ENCODE measurements at places on chromosomes 1 and 21. TPM values are rescaled to one million over a fixed set of nuclear protein-coding genes. Genes with fewer than 3 reads are reported as not detected.

DNA sequence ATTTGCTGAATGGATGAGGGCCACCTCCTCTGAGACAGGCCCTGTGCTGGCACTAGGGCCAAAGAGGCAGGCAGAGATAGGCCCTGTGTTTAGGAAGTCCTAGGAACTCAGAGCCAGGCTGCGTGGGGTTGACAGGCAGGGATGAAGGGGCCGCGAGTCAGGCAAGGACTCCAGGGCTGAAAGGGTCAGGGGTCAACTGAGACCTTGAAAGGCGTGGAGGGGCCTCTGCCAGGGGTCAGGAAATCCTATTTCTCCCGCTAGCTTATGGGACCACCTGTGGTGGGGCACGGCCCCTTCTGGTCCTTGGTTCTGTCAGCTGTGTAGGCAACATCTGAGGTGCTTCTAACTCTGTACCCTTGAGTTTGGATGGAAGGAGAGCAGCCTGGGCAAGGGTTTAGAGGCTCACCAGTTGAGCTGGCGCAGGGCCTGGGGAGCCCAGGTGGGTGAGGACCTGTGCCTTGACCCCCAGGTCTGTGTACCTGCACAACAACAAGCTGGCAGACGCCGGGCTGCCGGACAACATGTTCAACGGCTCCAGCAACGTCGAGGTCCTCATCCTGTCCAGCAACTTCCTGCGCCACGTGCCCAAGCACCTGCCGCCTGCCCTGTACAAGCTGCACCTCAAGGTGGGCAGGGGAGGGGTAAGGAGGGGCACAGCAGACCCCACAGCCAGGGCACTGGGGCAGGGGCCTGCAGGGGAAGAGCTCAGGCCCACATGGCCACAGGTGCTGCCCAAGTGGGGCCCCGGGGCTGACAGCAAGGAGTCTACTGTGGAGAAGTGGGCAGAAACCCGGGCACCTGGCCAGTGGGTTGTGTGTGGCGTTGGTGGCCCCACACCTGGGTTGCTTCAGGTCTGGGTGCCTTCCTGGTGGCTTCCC is 14.9 kb downstream of the PODN start:
- H3K27ac ChIP-seq = no peak overlapping the region
- no peak for DNase-seq
- no peaks in the 10 kb centered on the region for H3K36me3 ChIP-seq

GRCh38 chr21:45965084-45965809 is 16.3 kb upstream of the COL6A1 start:
- no peaks in the 10 kb centered on the region for H3K36me3 ChIP-seq
- no peaks in the 10 kb centered on the region for H3K4me1 ChIP-seq
- H3K4me3 ChIP-seq = no peak overlapping the region
- DNase-seq = no peak
- H3K27ac ChIP-seq = no peak overlapping the region

GRCh38 chr1:204777591-204777990 is 92.1 kb upstream of the LRRN2 start:
- no peaks in the 10 kb centered on the region for H3K36me3 ChIP-seq
- DNase-seq = no peak
- no peak overlapping the region for H3K4me3 ChIP-seq

- no peaks in the 10 kb centered on the region for H3K4me1 ChIP-seq
- no peaks in the 10 kb centered on the region for H3K27me3 ChIP-seq
- H3K27ac ChIP-seq = no peak overlapping the region
- no peak overlapping the region for H3K4me3 ChIP-seq
Measured at GRCh38 chr1:78177708-78178270, 132.0 kb downstream of the GIPC2 start.

- H3K36me3 ChIP-seq = no peaks in the 10 kb centered on the region
- no peak overlapping the region for H3K27ac ChIP-seq
- H3K4me1 ChIP-seq = no peaks in the 10 kb centered on the region
- no peaks in the 10 kb centered on the region for H3K27me3 ChIP-seq
Measured at GRCh38 chr1:13628218-13628617, 44.6 kb downstream of the PDPN start.

- H3K36me3 ChIP-seq = no peaks in the 10 kb centered on the region
- H3K27ac ChIP-seq = no peak overlapping the region
- H3K4me1 ChIP-seq = no peaks in the 10 kb centered on the region
- H3K27me3 ChIP-seq = peaks cover 17% of the 10 kb centered on the region
- no peak overlapping the region for H3K4me3 ChIP-seq
Measured at GRCh38 chr1:110524311-110525248, 5.6 kb upstream of the KCNA10 start.

DNA sequence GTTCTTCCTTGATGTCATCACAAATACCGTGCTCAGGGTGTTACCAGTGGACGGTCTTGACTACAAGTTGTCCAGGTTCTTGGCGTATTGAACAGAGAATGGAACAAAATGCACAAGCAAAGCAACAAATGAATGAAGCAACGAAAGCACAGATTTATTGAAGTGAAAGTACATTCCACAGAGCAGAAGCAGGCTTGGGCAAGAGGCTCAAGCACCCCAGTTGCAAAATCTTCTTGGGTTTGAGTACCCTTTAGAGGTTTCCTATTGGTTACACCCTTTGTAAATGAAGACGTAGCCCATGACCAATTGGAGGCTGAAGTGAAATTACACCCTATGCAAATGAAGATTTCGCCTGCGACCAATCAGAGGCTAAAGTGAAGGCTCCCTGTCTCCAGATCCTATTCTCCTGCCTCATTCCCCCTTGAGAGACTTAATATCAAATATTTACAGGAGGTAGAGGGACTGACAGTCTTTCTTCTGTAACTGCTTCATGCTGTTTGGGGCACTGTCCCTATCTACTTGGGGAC is 38.3 kb downstream of the YY1AP1 start:
- no peak overlapping the region for H3K4me3 ChIP-seq
- H3K4me1 ChIP-seq = no peaks in the 10 kb centered on the region
- H3K27ac ChIP-seq = no peak overlapping the region
- H3K27me3 ChIP-seq = no peaks in the 10 kb centered on the region
- H3K36me3 ChIP-seq = no peaks in the 10 kb centered on the region

DNA sequence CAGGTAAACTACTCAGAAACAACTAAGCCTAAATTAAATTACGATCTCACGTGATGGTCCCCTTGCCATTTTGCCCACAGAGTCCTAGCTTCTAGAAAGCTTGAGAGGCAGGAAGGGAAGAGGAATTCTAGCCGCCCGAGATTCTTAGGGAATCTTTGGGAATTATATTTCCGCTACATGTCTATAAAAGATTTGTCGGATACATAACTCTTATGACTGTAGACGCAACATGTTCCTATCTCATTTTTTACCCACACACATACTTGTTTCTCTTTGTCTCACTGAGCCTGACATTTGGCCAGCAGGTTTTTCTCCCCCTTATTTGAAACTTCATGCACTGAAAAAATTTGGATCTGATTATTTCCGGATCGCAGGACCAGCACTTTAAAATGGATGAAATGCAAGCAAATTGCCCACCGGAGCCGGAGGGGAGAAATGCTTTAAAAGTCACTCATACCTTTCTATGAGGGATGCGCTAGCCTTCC is 5.5 kb downstream of the GLIS1 start:
- no peaks in the 10 kb centered on the region for H3K36me3 ChIP-seq
- H3K27ac ChIP-seq = no peak overlapping the region
- DNase-seq = no peak
- peaks cover 7% of the 10 kb centered on the region for H3K4me1 ChIP-seq
- peaks cover 5% of the 10 kb centered on the region for H3K27me3 ChIP-seq

- peaks cover 7% of the 10 kb centered on the region for H3K27me3 ChIP-seq
- no peaks in the 10 kb centered on the region for H3K36me3 ChIP-seq
- no peak for DNase-seq
- H3K4me1 ChIP-seq = peaks cover 3% of the 10 kb centered on the region
- H3K4me3 ChIP-seq = peak overlapping the region; percentile 35
Measured at GRCh38 chr1:58249737-58250586, 296.6 kb downstream of the OMA1 start.

DNA sequence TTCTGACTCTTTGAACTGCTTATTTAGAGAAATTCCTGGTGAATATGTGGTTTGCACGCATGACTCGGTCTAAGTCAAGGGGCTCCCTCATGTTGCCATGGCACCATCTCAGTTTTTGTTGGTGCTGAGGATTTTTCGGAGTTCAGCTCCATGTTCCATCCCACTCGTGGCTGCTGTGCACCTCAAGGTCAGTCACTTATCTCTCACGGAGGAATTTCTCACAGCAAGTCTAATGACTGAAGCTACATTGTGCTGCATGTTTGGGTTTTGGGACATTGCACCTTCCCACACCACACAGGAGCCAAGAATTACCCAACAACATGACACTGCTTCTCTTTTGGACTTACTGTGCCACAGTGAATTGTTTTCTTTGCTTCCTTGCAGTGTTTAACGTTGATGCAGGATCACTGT is 269.9 kb downstream of the NCAM2 start:
- H3K27ac ChIP-seq = no peak overlapping the region
- no peak overlapping the region for H3K4me3 ChIP-seq
- no peak for DNase-seq
- no peaks in the 10 kb centered on the region for H3K36me3 ChIP-seq

- H3K36me3 ChIP-seq = no peaks in the 10 kb centered on the region
- H3K27ac ChIP-seq = no peak overlapping the region
- H3K4me3 ChIP-seq = no peak overlapping the region
- no peak for DNase-seq
- no peaks in the 10 kb centered on the region for H3K27me3 ChIP-seq
- no peaks in the 10 kb centered on the region for H3K4me1 ChIP-seq
Measured at GRCh38 chr1:50634251-50634650, 211.0 kb upstream of the DMRTA2 start.

- no peaks in the 10 kb centered on the region for H3K36me3 ChIP-seq
- H3K4me1 ChIP-seq = no peaks in the 10 kb centered on the region
- no peak for DNase-seq
- no peak overlapping the region for H3K27ac ChIP-seq
Measured at GRCh38 chr1:149997585-149998262, 12.8 kb downstream of the OTUD7B start.

DNA sequence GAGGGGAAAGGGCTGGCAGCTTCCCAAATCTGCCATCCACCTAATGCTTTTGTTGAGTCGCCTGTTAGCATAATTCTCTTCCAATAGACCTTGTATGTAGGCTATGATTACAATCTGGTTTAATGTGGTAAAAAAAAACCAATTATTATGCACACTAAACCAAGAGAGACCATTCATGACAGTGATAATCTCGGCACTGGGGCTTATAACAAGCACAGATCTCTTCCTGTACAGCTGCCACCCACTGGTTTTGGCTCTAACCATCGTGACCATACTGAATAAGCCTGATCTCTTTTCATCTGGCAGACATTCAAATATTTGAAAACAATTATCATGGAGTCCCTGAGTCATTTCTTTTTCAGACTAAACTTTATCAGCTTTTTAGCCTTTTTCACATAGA is 12.0 kb upstream of the SYT14 start:
- H3K27ac ChIP-seq = no peak overlapping the region
- no peak for DNase-seq
- H3K4me3 ChIP-seq = no peak overlapping the region
- H3K36me3 ChIP-seq = no peaks in the 10 kb centered on the region

DNA sequence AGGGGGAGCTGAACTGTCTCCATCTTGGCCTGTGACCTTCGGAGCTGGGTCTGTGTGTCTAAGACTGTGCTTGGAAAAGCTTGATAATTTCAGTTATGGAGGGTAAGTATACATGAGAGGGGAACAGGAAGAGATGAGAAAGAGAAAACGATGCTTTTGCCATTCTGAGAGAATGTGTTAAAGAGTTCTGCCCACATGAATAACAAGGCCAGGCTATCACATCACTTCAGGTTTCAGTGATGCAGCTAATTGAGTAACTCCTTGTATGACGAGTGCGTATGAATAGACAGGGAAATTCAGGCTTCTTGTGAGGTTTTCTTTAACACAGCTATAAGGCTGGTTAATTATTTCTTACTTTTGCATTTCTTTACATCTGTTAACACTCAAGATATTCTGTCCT is 81.0 kb downstream of the PLPPR5 start:
- no peak for DNase-seq
- H3K4me3 ChIP-seq = no peak overlapping the region
- no peaks in the 10 kb centered on the region for H3K4me1 ChIP-seq
- H3K36me3 ChIP-seq = no peaks in the 10 kb centered on the region
- no peaks in the 10 kb centered on the region for H3K27me3 ChIP-seq

GRCh38 chr1:61580417-61580816 is 144.5 kb downstream of the TM2D1 start:
- H3K27ac ChIP-seq = no peak overlapping the region
- no peak for DNase-seq
- H3K4me3 ChIP-seq = no peak overlapping the region
- no peaks in the 10 kb centered on the region for H3K36me3 ChIP-seq
- H3K4me1 ChIP-seq = no peaks in the 10 kb centered on the region
- no peaks in the 10 kb centered on the region for H3K27me3 ChIP-seq

DNA sequence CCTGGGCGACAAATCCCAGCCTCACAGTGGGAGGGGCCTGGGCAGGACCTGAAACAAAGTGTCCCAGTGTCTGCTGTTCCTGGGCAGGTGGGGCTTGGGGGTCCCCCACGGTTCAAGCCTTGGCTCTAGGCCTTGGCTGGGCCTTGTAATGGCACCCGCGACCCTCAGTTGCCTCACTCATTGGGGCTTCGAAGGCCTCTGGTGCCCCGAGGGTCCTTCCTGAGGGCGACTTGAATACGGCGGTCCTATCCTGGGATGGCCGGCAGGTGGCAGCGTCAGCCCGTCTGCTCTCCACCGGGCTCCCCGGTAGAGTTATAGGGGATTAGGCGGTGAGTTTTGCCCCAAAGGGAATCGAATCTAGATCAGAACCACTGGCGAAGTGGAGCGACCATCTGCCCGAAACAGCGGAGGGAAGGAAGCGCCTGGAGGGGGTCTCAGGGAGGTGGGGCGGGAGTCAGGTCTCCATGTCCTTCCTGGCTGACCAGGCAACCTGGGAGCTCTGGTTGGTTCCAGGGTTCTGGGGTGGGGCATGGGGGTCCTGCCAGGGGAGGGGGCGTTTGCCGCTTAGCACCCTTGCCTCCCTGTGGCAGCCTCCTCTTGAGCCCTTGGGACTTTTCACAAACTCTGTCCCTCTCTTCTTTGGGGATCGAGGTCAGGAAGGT is 2.1 kb upstream of the PEX10 start:
- peak overlapping the region; percentile 12 for H3K4me3 ChIP-seq
- no peaks in the 10 kb centered on the region for H3K27me3 ChIP-seq
- H3K27ac ChIP-seq = peak overlapping the region; percentile 67
- no peaks in the 10 kb centered on the region for H3K36me3 ChIP-seq
- DNase-seq = peak; percentile 81
- H3K4me1 ChIP-seq = peaks cover 45% of the 10 kb centered on the region

GRCh38 chr1:66175098-66175497 is 358.9 kb upstream of the SGIP1 start:
- no peak overlapping the region for H3K4me3 ChIP-seq
- H3K27ac ChIP-seq = no peak overlapping the region
- no peaks in the 10 kb centered on the region for H3K4me1 ChIP-seq

- H3K27ac ChIP-seq = no peak overlapping the region
- no peaks in the 10 kb centered on the region for H3K36me3 ChIP-seq
- no peak overlapping the region for H3K4me3 ChIP-seq
Measured at GRCh38 chr1:90558126-90558525, 159.0 kb downstream of the BARHL2 start.

GRCh38 chr1:213921311-213921710 is 66.5 kb upstream of the PROX1 start:
- DNase-seq = no peak
- H3K27me3 ChIP-seq = no peaks in the 10 kb centered on the region
- H3K36me3 ChIP-seq = no peaks in the 10 kb centered on the region
- H3K4me1 ChIP-seq = peaks cover 10% of the 10 kb centered on the region
- no peak overlapping the region for H3K4me3 ChIP-seq
- peak overlapping the region; percentile 54 for H3K27ac ChIP-seq

Gene ACKR1
- total RNA-seq = 0.08 TPM

Gene GJA8
- total RNA-seq = not detected

Gene ZNF692
- 16.3 TPM for total RNA-seq

Gene KCNJ9
- not detected for total RNA-seq

Gene CCDC185
- total RNA-seq = not detected

Gene CHRNB2
- total RNA-seq = not detected

Gene FCRL5
- total RNA-seq = 0.37 TPM

Gene PRAMEF1
- not detected for total RNA-seq

Data from liver (tissue), 10 donors.